ENCODE measurements at places on chromosomes 5 and 9.
A peak's percentile ranks its signal among the peaks of the same experiment; 100 is the strongest.

GRCh38 chr9:109319017-109319625 is 1.7 kb downstream of the EPB41L4B start:
- DNase-seq: peak; percentile 31

GRCh38 chr5:159362220-159362619 is 31.9 kb upstream of the IL12B start:
- DNase-seq: no peak

GRCh38 chr5:74619308-74619707 is 21.2 kb downstream of the ENC1 start:
- DNase-seq: no peak

DNA sequence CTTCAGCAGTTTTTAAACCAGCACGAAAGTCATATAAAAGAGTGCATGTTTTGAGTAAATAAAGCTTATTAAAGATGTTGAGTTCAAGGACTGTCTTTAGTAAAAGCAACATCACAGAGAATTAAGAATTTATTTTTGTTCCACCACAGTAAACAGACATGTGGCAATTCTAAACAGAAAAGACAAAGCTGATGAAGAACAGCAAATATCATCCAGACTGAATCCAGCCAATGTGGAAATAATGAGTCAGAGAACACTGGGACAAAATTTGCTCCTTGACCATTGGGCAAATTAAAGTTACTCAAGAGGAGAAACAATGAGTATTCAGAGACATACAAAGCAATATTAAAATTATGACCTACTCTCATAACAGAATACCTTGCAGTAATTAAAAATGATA is 28.8 kb downstream of the OR2K2 start:
- no peak for DNase-seq

GRCh38 chr5:10789726-10790125 is 28.7 kb upstream of the DAP start:
- no peak for DNase-seq

DNA sequence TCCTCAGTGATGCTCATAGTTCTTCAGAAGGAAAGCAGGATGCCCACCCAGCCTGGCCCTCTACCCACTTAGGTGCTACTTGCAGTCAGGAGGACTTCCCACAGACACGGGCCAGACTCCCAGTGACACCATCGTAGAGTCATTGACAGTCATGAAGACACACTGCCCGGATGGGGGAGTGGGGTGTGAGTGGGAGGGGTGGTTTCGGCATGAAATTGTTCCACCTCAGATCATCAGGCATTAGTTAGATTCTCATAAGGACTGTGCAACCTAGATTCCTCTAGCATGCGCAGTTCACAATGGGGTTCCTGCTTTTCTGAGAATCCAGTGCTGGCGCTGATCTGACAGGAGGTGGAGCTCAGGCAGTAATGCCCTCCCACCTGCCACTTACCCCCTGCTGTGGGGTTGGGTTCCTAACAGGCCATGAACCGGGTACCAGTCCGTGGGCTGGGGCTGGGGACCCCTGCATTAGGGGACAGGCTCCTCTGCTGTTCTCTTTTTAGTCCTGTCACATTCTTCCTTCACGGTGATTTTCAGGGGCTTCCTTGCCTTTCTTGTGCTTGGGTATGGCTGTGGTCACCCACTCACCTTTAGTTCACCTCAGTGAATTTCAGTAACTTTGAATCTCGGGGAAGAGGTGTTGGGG is 88.2 kb upstream of the ANKRD55 start:
- no peak for DNase-seq

DNA sequence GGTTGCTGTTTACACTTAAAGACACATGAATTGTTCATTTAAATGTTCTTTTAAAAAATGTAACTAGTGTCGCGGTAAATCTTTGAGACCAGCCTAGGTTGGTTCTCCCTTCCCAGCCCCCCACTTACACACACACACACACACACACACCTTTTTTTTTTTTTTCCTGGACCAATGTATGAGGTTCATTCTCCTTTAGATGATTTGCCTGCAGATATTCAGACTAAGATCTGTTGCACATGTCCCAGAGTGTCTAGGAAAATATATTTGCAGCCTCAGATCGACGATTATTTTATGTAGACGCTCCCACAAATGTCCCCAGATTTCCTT is 4.4 kb upstream of the ELAVL2 start:
- no peak for DNase-seq

DNA sequence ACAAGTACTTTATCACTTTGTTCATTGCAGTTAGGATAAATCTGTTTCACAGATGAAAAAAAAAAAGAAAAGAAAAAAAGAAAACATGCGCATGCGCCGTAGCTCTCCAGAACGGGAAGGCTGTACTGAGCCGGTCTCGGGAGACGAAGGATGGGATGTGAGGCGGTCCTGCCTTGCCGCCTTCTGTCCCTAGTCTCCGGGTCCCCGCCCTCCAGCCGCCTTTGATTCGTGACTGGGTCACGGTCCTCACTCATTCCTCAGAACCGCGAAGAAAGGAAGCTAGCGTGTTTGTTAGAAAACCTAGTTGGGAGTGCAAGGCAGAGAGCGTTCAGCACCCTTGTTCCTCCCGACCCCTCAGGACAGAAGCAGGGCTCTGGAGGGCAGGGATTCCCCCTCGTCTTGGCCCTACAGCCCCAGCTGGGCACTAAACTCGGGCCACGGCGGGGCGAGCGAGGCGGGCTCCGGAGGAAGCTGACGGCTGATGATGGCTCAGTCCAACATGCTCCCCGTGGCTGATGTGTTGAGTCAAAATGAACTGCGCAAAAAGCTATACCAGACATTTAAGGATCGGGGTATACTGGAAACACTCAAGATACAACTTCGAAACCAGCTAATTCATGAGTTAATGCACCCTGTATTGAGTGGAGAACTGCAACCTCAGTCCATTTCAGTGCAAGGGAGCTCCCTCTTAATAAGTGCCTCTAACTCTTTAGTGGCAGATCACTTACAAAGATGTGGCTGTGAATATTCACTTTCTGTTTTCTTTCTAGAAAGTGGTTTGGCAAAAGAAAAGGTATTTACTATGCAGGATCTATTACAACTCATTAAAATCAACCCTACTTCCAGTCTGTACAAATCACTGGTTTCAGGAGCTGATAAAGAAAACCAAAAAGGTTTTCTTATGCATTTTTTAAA is 40.0 kb downstream of the CPLANE1 start:
- DNase-seq: no peak

DNA sequence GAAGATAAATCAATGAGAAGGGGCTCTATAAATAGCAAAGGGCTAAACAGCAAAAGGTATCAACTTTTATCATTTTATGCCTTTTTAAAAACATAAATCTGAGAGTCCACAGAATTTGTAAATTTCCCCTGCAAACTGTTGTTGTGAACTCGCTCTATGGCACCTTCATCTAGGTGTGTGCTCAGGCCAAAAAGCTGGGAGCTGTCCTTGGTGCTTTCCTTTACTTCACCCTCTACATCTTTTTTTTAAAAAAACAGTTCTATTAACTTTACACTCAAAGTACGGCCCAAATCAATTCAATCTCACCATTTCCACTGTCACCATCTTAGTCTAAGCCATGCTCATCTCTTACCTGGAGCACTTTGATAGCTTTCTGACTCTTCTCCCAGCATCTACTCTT is 108.2 kb upstream of the GPR151 start:
- no peak for DNase-seq

GRCh38 chr5:69049151-69049550 is 44.7 kb upstream of the SLC30A5 start:
- DNase-seq: no peak

- no peak for DNase-seq
Observed at GRCh38 chr5:50667023-50667652, 701 bp downstream of the PARP8 start.
